Ureter (tissue), 1 donor: ENCODE measurements at places on chromosomes 7 and 10.
A peak's percentile ranks its signal among the peaks of the same experiment; 100 is the strongest.

DNA sequence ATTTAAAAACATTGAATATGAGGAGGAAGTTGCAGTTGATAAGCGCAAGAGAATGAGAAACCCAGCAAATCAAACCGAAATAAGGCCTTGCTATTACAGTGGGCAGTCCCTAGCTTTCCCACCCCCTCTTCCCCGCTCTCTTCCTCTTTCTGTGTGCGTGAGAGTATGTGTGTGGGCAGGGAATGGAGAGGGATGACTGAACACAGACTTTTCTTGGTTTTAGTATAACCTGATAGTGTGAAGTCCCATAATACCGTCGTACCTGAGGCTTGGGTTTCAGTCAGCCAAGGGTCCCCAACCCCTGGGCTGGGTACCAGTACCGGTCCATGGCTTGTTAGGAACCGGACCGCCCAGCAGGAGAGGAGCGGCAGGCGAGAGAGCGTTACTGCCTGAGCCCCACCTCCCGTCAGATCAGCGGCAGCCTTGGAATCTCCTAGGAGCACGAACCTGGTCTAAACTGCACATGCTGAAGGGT is 255.3 kb downstream of the CELF2 start:
- DNase-seq = no peak

- no peak for DNase-seq
Measured at GRCh38 chr7:120809260-120809659, 48.7 kb downstream of the TSPAN12 start.

DNA sequence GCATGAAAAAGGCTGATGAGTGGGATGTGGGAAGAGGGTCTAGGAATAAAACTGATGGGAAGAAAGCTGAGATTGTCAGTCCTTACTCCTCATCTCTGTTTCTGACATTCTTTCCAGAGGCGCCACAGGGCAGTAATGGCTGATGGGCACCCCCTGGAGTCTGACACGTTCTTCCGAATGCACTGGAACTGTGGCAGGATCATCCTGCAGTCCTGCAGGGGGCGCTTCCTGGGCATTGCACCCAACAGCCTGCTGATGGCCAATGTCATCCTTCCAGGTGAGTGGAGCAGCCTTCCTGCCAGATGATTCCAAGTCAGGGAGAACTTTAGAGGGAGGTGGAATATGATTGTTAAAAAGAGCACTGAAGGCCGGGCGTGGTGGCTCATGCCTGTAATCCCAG is 4.8 kb downstream of the FSCN3 start:
- DNase-seq = no peak

- DNase-seq = no peak
Measured at GRCh38 chr7:86966916-86967315, 92.5 kb downstream of the ELAPOR2 start.

GRCh38 chr7:44048031-44048795 is 3.7 kb downstream of the DBNL start:
- peak; percentile 37 for DNase-seq

DNA sequence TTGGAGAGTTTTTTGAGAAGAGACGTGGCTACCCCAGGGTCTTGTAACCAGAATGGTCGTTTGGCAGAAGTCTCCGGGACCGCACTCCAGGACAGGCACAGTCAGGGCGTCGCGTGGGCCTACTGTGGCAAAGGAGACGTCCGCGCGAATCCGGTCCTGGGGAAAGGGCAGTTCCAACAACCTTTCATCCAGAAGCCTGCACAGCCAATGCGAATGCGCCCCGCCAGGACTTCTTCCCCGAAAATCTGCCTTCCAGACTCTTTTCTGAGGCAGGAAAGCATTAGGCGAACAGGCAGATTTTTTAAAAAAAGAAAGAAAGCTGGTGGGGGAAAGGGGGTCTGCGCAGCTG is 2.0 kb downstream of the HPSE2 start:
- DNase-seq = no peak

DNA sequence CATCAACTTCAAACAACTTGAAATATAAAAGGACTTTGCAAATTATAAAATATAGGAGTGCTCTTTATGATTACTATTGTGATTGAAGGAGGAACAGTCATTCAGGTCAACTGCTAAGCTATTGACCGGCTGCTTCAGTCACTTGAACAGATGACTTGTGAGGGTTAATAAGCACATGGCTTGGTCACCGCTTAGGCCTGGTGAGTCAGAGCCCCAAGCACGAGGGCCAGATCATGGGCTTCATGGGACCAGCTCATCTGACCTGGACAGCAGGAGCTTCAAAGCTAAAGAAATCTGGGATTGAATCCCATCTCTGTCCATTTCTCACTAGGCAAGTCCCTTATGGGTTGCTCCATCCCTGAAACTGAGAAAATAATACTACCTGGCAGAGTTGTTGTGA is 60.4 kb upstream of the ADO start:
- no peak for DNase-seq

DNA sequence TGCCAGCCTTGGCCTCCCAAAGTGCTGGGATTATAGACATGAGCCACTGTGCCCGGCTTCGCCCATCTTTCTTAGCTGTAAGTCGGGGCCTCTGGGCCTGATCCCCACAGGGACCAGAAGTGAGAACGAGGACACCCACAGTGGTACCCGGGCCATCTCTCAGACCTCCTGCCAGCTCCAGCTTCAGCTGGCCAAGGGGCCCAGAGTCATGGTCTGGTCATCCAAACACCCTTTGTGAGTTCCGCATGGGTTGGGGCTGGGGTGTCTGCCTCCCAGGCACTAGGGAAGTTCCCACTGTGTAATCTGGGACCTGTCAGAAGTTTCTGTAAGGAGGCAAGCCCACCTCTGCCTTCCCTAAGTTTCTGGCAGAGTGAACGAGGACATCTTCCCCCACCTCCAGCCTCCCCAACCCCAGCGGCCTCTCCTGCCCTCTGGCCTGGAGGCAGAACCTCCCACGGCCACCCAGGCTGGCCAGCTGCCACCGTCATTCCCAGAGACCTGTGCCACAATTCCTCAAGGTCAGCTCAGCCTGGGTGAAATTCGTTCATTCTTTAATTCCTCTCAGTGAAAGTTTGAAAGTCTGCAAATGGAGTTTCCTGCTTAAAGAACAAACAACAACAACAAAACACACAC is 19.5 kb upstream of the FOXL3 start:
- no peak for DNase-seq

GRCh38 chr10:100348389-100348927 is 1.4 kb downstream of the SCD start:
- no peak for DNase-seq

- no peak for DNase-seq
Measured at GRCh38 chr10:121803611-121804010, 124.2 kb downstream of the ATE1 start.

DNA sequence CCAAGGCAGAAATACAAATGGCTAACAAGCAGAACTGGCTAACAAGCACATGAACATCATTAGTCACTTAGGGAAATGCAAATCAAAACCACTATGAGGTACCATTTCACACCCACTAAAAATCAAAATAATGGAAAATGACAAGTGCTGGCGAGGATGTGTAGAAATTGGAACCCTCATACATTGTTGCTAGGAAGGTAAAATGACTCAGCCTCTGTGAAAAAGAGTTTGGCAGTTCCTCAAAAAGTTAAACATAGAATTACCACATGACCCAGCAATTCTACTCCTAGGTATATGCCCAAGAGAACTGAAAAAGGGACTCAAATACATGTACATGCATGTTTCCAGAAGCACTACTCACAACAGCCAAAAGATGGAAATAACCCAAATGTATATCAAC is 52.8 kb upstream of the ANAPC16 start:
- DNase-seq = no peak

DNA sequence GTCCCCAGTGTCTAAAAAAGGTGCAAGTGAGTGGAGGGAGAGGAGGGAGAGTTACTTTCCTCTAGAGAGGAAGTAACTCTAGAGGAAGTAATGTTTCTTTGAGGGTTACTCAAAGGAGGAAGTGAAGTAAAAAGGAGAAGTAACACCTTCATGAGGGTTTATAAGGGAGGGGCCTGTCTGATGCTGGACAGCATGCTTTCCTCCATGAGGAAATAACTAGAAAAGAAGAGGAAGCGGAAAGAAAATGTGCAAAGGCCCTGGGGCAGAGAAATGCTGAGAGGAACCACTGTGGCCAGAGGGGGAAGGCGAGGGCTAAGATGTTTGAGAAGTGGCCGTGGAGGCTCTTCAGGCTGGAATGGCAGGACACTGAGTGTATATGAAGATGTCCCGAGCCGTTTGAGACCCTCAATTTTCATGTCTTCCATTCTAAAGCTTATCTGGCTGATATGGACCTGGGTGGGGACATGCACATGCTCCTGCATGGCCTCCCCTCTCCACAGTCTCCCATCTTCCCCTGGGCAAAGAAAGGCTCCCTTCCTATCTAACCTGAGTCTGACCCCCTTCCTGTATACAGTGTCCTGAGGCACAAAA is 3.4 kb upstream of the SLC18A2 start:
- DNase-seq = no peak

GRCh38 chr7:144862612-144863319 is 26.9 kb upstream of the TPK1 start:
- DNase-seq = no peak

DNA sequence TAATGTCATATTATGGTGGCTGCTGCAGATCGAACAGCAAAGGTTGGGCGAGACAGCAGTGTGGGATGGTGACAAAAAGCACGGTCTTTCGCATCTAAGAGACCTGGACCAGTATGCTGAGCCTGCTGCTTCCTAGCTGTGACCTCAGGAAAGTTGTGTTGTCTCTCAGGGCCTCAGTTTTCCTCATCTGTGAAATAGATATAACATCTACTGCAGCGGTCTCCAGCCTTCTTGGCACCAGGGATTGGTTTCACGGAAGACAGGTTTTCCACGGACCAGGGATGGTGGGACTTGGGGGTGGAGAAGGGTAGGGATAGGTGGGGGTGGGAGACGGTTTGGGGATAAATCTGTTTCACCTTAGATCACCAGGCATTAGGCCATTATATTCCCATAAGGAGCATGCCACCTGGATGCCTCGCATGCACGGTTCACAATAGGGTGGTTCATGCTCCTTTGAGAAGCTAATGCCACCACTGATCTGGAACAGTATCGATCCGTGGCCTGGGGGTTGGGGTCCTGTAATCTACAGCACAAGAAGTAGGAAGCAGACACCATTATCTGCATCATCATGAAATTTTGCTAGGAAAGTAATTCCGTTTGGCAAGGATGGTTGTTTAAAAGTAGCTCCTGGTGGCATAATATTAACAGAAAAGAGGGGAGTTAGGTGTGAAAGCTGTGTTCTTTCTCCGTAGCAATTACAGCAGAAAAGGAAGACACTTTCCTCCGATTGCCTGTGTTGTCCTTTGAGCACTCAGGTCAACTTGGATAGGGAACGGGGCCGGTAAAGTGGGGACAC is 10.8 kb downstream of the KLF6 start:
- no peak for DNase-seq

GRCh38 chr10:126375926-126376554 is 12.2 kb downstream of the ADAM12 start:
- no peak for DNase-seq

GRCh38 chr7:96591159-96591899 is 118.3 kb downstream of the SEM1 start:
- DNase-seq = no peak

- no peak for DNase-seq
Measured at GRCh38 chr10:12919574-12919973, 81.9 kb downstream of the CCDC3 start.

DNA sequence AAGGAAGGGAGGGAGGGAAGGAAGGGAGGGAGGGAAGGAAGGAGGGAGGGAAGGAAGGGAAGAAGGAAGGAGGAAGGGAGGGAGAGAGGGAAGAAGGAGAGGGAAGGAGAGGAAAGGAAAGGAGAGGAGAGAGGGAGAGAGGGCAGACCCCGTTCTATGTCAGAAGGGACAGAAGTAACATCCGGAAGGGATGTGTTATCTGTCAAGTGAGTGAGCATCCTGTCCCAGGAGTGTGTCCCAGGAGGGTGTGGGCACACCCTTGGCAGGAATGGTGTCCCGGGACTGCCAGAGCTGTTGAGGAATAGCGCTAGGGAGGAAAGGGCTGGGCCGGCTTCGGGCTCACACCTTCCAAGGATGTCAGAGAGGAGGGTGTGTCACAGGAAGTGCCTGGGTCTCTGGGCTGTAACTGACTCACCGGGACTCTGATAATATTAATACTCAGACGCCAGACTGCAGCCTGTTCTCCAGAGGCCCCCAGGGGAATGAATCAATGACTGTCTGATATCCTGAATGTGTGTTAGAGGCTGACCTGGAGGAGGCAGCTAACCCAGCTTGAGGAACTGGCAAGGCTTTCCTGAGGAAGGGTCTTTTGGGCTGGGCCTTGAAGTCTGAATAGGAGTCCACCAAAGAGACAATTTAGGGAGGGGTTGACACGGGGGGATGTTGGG is 125.6 kb upstream of the TNRC18 start:
- peak; percentile 74 for DNase-seq

DNA sequence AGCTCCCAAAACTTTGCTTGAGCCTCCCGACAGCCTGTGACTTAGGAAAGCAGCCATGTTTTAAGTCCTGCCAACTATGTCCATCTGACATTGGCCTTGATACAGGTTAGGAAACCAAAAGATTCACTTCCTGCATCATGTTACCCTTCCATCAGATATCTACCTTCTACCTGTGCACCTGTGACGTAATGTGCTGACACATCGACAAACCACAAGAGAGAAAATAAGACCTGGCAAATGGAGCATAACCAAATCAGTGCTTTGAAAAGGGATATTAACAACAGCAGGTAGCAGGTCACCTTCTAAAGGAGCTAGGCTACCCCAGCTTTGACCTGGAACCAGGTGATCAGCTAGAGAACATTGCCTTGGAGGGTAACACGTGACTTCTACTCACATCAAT is 14.8 kb upstream of the PRR15 start:
- DNase-seq = no peak

DNA sequence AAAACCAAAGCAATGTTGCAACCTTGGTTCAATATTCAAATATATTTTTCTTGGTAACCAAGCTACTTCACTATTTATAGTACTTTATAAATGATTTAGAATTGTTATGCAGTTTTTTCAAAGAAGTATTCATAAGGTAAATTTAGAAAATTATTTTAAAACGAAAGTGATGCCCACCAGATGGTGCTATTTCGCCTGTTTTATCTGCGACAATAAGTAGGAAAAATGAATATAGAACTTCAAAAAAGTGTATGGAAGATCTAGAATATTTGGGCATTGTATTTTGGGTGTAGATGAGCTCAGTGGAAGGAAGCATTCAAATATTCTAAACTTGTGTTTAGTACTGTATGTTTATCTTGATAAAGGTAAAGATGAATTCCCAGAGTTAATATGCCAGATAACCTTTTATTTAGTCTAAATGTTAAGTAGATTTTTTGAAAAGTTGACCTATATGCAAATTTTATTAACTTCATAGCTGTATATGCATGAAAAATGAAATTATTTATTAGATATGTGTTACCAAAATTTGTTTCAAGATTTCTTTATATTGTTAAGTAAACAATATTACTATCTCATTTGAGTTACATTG is 93.2 kb downstream of the ADK start:
- no peak for DNase-seq

GRCh38 chr7:12162415-12163113 is 48.5 kb upstream of the TMEM106B start:
- DNase-seq = no peak
